Activated gamma-delta T cell (primary cell): ENCODE measurements at places on chromosomes 11 and 22.

DNA sequence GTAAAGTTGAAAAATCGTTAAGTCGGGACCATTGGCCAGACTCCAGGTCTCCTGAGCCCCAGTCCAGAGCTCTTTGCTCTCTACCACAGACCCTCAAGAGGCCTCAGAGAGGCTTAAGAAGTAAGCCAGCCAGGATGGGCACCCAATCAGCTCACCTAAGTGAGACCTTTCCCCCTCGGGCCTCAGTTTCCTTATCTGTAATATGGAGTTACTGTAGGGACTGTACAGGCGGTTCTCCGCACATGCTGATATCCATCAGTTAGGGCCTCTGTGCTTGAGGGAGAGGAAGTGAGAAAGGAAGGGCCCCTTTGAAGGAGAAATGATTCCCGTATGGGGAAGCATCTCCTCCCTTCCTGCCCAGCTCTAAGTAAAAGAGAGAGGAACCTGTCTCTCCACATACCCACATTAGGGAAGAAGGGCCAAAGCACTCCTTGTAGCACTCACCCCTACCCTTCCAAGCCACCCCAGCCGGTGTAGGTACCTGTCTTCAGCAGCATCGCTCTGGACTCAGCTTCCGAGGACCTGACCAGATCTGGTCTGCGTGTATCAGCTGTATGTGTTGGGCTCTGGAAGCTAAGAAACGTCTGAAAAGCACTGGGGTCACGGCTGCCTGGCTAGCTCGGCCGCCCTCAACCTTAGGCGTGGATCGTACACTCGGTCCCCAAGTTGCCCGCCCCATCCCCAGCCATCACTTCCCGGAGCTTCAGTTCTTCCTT, 653 bp downstream of the NAGA start:
- no peak for DNase-seq

GRCh38 chr11:85735876-85736460, 50.0 kb upstream of the CCDC89 start:
- DNase-seq = no peak

DNA sequence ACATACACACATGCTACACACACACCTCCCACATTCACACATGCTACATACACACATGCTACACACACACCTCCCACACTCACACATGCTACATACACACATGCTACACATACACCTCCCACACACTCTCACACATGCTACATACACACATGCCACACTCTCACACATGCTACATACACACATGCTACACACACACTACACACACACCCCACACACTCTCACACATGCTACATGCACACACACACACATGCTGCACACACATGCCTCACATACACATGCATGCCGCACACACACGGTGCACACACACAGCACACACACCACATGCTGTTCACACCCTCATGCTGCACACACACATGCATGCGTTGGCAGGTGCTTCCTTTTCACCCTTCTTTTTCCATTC, 495.4 kb downstream of the NTM start:
- no peak for DNase-seq

DNA sequence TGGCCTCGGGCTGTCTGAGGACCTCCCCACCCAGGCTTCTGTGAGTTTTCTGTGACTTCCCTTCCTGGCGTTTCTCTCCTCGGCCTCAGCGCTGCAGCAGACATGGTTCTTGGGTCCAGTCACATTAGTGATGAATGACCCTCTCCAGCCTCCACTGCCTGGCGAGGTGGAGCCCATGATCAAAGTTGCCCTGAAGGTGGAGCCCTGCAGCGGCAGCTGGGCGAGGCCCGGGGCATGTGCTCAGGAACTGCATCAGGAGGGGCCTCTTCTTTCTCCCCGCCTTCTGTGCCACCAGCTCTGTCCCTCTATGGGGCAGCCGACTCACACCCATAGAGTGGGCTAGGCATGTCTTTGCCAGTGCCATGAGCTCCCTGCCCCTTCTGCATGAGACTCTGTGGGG, 1079.7 kb downstream of the TBC1D22A start:
- no peak for DNase-seq

DNA sequence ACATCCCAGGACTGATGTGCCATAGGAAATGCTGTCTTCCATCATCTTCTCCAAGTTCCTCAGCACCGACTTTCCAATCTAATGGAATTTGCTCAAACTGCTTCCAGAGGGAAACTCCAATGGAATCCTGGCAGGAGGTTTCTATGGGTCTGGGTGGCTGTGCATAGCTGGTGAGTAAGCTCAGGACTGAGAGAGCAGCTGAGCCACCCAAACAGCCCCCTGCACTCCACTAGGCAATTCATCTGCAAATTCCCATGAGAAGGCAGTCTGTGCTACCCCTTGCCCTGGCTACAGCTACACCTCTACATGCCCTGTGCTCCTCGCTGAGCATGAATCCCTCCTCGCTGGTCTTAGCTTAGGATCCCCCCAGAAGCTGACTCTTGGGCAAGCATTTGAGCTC, 127.9 kb upstream of the CSNK2A3 start:
- DNase-seq = no peak

DNA sequence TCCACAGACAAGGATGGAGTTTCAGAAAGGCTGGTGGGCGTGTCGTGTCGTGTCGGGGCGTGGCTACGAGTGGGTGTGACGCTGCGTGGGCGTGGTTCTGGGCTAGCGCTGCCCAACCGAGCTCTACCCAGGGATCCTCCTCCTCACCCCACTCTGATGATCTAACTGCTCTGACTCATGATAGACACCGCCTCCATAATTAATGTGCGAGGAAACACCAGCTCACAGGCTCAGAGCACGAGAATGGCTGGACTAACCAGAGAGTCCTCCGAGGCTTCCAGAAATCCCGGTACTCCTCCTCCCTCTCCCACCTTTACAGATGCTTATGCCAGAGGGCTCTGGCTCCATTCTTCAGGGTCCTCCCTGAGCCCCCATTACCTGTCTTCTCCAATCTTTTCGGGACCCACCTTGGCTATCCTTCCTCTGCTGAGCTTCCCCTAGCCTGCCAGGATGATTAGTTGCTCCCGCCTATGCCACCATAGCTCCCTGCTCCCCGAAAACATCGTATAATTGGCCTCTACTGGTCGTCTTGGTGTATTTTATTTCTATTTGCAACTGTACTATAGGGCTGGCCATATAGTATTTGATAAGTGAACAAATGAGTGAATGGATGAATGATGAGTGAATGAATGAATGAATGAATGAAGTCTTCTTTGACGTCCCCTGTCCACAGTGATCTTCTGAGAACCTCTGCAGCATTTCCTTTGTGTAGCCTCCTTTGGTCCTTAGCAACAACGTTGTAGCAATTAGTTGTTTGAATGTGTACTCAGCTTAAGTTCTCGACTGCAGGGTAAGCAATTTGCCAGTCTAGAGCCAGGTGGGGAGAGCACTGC, 21.7 kb downstream of the TMPRSS13 start:
- DNase-seq = no peak

- no peak for DNase-seq
These were observed 45.3 kb downstream of the EXT2 start for GRCh38 chr11:44140805-44141204.

DNA sequence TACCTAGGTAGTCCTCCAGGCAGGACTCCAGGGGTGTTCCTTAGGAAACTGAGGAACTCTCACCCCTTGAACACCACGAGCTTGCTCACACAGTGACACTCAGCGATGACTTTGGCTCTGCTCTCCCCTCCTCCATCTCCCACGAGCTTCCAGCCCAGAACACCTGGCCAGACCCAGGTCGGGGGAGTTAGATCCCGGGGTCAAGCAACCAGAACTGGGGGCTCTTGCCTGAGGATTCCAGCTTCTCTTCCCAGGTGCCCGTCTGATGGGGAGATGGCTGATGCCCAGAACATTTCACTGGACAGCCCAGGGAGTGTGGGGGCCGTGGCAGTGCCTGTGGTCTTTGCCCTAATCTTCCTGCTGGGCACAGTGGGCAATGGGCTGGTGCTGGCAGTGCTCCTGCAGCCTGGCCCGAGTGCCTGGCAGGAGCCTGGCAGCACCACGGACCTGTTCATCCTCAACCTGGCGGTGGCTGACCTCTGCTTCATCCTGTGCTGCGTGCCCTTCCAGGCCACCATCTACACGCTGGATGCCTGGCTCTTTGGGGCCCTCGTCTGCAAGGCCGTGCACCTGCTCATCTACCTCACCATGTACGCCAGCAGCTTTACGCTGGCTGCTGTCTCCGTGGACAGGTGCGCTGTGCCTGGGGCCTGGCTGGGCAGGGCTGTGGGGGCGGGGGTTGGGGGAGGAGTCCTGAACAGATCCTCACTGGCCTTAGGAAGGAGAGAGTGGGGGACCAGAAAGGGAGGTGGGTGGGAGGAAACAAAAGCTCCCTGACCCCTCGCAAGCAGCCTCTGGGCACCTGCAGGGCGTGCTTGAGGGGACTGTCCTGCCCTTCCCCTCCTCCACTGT, at the start of gene GALR3:
TSS of gene GALR3 (plus strand) at position 249 of the 852 bp plus-strand sequence. CDS start at position 274, 25 bp downstream.
- no peak for DNase-seq

- DNase-seq = no peak
These were observed 41.3 kb downstream of the ABTB2 start for GRCh38 chr11:34316347-34317035.

GRCh38 chr11:37504921-37505320, 906.9 kb upstream of the RAG2 start:
- DNase-seq = no peak

DNA sequence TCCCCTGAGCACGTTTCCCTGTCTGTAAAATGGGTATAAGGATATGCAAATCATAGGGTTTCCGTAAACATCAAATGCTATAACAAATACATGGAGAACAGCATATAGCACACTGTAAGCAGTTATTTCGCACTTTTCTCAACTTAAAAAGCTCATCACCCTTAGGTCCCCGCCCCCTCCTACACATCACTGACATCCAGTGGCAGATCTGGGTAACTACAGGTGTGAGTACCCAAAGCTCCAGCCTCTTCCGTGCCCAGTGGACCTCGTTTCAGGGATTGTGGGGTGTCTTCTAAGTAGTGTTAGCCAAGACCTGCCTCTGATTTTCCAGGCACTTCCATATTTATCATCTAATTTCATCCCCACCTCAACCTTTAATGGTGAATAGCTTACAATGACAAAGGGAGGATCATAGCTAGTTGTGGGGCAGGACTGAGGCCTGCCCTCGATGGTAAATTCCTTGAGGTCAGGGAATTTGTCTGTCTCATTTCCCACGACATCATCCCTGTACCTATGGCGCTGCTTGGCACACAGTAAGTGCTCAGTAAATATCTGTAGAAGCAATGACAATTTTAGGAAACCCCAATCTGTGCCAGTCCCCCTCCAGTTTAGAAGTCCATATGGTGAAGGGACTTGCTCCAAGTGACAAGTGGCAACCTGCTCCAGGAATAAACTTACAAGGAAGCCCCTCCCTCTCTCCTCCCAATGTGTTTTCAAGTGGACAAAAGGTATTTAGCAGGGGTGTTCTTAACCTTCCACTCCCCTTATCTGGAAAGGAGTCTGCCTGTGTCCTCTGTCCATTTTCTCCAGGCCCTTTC, 340.5 kb downstream of the TENM4 start:
- no peak for DNase-seq

DNA sequence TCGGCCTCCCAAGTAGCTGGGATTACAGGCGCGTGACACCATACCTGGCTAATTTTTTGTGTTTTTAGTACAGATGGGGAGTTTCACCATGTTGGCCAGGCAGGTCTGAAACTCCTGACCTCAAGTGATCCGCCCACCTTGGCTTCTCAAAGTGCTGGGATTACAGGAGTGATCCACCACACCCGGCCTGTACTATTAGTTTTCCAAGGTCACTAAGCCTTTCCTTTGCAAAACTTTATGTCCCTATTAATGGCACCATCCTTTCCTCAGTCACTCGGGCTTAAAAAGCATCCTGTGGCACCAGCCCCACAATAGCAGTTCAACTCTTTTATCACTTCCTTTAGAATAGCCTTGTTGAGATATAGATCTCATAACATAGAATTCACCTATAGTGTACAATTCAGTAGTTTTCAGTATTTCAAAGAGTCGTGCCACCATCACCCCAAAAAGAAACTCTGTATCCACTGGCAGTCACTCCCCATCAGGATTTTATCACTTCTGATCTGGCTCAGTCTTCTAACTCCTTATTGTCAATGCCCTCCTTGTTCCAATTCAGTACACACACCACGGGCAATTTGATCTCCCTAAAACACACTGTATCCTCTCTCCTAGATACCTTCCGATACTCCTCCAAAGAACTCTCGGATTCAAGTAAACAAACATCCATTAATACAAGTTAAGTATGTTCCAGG, 921 bp upstream of the BCL2L13 start:
- no peak for DNase-seq

- no peak for DNase-seq
These were observed 48.6 kb upstream of the OLFML1 start for GRCh38 chr11:7436657-7437056.

DNA sequence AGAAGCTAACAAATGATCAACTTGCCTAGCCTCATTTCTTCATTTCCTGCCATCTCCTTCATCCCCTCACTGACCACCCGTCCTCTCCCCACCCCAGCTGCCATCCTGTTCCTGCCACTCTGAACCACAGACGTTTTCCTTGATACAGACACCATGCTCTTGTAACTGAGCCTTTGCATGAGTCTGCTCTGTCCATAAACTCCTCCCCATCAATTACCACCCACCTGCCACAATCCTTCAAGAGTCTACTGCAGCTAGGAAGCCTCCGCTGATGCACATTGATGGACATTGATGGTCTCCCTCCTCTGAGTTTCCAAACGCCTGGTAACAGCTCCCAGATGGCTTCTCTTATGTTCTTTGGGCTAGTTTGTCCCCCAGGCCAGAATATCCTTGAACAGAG, 193.8 kb downstream of the DBX1 start:
- DNase-seq = no peak

DNA sequence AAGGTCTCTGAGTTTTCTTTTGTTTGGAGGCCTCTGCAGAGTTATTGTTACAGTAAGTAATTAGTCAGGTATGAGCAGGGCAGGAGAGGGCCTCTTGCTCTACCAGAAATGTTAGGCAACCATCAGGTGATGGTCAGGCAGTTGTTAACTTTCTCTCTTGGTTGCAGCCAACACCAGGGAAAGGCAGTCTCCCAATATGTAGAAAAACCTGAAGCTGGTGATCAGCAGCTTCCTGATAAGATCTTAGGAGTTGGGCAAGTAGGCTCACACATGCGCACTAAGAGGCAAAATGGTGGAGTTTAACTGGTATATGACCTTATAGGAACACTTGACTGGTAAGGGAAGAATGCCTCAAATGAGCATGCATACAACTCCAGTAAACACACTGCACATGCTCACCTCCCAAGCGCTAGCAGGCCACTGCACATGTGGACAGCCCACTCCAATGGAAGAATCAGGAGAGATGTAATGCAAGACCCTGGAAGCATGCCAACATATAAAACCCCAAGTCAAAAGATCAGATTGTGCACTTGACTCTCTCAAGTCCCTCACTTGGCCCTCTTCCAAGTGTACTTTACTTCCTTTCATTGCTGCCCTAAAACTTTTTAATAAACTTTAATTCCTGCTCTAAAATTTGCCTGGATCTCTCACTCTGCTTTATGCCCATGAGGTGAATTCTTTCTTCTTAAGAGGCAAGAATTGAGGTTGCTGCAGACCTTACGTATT, 23.7 kb upstream of the SLC35F2 start:
- DNase-seq = no peak

- DNase-seq = no peak
These were observed 177.3 kb downstream of the KIRREL3 start for GRCh38 chr11:126823274-126823673.

GRCh38 chr11:454043-454442, 4.0 kb downstream of the PTDSS2 start:
- no peak for DNase-seq

GRCh38 chr11:126101930-126102283, 39.2 kb upstream of the CDON start:
- DNase-seq = no peak

GRCh38 chr11:115127790-115128189, 376.4 kb downstream of the CADM1 start:
- DNase-seq = no peak
